ENCODE measurements at places on chromosomes 1 and 21.

DNA sequence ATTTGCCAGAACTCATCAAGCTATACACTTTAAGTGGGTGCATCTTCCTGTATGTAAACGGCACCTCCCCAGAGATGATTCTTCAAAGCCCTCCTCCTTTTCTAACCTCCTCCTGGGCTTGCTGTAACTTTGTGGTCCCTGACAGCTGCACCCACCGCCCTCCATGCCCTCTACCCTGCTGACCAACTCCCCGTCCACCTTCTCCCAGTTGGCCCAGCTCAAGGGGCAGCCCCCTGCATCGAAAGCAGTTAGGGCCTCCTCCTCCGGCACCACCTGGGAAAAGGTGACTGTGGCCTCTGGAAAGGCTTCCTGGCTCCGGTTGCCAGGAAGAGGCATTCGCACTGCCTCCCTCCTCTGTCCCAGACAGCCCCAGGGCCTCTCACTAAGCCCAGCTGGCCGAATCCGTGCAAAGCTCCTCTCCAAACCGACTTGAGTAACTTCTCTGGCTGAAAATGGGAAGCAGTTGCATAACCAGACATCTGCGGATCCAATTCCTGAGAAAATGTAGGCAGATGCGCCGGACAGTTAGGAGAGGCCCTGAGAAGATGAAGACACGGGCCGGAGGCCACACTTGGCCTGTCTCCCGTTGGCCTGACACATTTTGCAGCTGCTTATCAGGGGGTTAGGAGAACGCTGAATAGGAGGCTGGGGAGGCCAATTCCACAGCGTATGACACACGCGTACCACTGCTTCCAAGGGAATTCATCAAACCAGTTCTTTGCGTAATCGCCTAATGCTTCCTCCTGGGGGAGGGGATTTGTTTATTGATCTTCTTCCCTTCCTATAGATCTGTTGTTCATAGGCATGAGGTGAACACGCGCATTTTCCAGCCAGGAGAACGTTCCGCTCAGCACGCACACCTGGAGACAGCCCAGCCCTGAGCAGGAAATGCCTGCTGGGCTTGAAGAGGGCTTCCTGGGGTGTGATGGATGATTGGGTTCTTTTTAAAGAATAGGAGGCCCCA is 48.7 kb upstream of the COL6A2 start:
- no peak for DNase-seq

GRCh38 chr1:51960262-51960661 is 30.2 kb downstream of the RAB3B start:
- peak; percentile 8 for DNase-seq

DNA sequence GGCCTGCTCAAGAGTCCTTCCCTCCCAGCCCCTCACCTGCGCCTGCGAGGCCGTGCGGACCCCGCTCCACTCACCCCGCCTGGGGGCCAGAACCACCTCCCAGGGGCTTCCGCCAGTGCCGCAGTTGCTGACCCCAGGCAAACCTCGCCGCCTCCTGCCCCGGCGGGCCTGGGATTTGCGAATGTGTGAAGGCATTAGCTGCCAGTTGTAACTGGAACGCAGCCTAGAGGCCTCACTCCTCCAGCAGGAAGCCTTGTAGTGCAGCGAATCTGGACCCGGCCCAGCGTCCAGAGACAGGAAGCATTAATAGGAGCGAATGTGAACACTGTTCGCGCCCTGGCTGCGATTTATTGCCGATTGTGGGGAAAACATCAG is 140.9 kb upstream of the ARHGEF16 start:
- DNase-seq, result peak; percentile 75

DNA sequence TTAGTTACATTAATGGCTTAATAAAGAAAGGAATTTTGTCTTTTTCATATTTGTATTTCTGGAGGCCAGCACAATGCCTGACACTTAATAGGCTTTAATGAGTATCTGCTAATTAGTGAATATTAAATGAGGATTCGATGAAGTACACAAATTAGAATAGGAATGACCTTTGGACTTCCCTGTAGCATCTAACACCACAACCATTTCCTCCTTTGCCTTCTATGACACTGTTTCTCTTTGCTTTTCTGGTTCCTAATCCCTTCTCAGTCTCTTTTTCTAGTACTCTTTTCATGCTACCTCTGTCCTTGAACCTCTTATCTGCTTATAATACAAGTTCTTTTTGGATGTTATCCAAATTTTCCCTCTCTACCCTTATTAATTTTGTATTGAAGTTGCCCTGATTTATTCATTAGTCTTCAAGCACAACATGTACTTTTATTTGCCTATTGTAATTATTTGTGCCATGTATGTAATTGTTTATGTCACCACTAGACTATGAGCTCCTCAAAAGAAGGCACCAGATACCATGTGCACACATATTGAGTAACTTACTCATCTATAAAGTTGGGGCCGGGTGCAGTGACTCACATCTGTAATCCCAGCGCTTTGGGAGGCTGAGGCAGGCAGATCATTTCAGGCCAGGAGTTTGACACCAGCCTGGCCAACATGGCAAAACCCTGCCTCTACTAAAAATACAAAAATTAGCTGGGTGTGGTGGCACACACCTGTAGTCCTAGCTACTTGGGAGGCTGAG is 23.8 kb downstream of the RPS27 start:
- no peak for DNase-seq

DNA sequence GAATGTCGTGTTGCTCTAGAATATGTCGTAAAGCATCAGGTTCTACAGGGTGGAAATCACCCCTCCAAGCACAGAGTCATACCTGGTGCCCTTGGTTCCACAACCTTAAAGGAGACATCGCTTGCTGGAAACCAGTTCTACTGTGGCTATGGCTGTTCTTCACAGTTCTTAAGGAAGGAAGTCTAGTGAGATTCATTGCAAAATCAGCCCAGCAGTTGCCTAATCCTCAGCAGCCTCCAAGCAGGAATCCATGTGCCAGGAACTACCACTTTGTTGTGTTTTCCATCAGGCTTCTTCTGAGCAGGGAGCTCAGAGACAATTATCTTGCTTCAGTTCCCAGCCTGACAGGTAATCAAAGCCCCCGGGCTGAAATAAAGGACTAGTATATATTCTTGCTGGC is 45.0 kb upstream of the SLC35F3 start:
- DNase-seq, result no peak

GRCh38 chr1:15942661-15943327 is 33.1 kb downstream of the ZBTB17 start:
- DNase-seq, result no peak

GRCh38 chr21:33332143-33332542 is 7.4 kb downstream of the IFNAR1 start:
- no peak for DNase-seq

DNA sequence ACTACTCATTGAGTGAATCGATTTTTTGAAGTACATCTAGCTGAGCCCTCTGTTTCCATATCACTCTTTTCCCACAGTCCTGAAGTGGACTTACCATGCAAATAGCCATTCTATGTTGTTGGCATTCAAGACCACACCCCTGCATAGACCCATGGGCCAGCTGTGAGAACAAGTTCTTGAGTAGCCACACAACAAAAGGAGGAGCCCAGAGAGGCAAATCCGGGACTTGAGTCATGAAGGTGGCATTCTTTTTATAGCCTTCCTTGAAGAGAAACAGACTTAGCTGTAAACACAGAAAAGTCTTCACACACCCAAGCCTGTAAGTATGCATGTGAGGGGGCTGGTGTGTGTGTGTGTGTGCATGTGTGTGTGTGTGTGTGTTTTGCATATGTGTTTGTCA is 13.8 kb upstream of the SPRR5 start:
- no peak for DNase-seq

DNA sequence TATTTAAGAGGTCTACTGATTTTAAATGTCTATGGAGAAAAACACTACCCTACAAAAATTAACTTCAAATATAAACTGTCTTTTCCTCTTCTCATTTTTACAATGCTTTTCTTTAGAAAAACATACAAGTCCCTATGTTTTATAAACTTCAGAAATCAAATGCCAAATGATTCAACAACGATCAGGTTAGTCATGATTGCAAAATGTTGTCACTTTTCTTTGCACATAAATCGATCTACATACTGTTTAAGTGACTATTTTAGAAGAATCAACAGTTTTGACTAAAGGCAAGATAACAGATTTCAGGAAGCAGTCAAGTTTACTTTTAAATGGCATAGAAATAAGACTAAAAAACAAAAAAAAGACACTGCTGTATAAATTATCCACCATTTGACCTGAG is 168.7 kb downstream of the GPATCH2 start:
- no peak for DNase-seq
